ENCODE measurements at places on chromosomes 16 and 17.

DNA sequence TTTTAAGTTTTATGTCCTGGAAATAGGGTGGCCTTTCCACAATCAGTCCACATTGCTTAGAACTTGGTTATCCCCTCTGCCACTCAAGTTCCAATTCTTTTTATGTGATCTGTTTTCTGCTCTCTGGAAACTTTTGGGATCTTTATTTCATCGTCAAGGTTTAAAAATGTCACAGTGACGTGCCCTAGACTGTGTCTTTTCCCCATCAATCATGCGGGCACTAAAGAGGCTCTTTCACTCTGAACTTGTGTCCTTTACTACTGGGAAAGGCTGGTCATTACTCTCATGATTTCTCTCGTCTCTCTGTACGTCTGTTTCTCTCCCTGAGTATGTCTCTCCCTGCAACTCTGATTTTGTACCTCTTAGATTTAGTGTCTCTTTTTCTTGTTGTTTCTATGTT lies 189.8 kb upstream of the AXIN2 start:
- no peak for DNase-seq
- no peak overlapping the region for H3K4me3 ChIP-seq
- H3K27me3 ChIP-seq, result no peaks in the 10 kb centered on the region

GRCh38 chr17:74862108-74862901 lies 2.6 kb upstream of the GRIN2C start:
- DNase-seq, result peak; percentile 49
- H3K4me1 ChIP-seq, result peaks cover 8% of the 10 kb centered on the region
- no peak overlapping the region for H3K27ac ChIP-seq
- H3K4me3 ChIP-seq, result no peak overlapping the region

DNA sequence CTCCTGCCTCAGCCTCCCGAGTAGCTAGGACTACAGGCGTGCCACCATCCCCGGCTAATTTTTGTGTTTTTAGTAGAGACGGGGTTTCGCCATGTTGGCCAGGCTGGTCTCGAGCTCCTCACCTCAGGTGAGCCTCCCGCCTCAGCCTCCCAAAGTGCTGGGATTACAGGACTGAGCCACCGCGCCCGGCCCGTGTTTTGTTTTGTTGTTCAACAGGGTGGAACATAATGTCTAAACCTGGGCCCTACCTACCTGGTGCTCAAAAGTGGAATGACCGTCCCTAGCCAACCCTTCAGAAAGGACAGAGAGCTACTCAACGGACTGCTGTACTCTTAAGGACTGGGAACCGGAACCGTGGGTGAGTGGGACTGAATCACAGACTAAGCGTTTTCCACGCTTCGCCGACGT lies 772 bp upstream of the KIF22 start:
- peaks cover 42% of the 10 kb centered on the region for H3K4me1 ChIP-seq
- peak overlapping the region; percentile 94 for H3K27ac ChIP-seq
- H3K36me3 ChIP-seq, result peaks cover 29% of the 10 kb centered on the region
- H3K4me3 ChIP-seq, result peak overlapping the region; percentile 97

- DNase-seq, result no peak
- peaks cover 3% of the 10 kb centered on the region for H3K4me1 ChIP-seq
- no peak overlapping the region for H3K27ac ChIP-seq
- H3K4me3 ChIP-seq, result no peak overlapping the region
These were observed 7.1 kb downstream of the CYB5D2 start for GRCh38 chr17:4150096-4150495.

DNA sequence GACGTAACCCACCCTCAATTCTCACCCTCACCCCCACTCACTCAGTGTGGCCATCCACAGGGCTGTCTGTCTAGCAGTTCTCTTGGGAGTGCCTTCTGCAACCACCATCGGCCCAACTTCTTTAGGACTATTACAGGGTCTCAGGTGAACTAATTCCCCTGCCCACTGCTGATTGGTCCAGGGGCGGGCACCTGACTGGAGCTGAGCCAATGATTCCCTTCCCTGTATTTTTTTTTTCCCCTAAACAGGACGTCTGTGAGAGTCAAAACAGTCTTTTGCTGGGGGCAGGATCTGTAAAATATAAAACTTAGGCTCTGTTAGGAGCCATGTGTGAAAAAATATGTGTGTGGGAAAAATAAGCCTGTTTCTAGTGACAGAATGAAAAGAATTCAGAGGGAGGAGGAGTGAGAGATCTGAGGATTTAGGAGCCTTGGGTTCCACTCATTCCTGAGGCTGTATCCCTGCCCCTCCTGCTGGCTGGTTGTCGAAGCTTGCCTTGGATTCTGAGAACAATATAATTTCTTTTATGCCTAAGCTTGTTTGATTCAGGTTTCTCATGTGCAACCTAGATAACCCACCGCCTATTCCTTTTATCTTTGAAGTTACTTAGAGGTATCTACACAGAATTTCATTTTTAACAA lies 115.0 kb downstream of the SPACA3 start:
- no peak for DNase-seq
- no peaks in the 10 kb centered on the region for H3K4me1 ChIP-seq
- H3K4me3 ChIP-seq, result no peak overlapping the region

GRCh38 chr16:13621639-13622038 lies 298.3 kb upstream of the ERCC4 start:
- H3K27me3 ChIP-seq, result no peaks in the 10 kb centered on the region
- no peaks in the 10 kb centered on the region for H3K4me1 ChIP-seq
- H3K36me3 ChIP-seq, result no peaks in the 10 kb centered on the region
- H3K4me3 ChIP-seq, result no peak overlapping the region

Data from T-helper 2 cell treated with Interferon-gamma antibody and Interleukin-4, amounts not matched to agents 5 μg/mL and 100 μg/mL, for 36 hours (primary cell).